Spinal cord (tissue), 10 donors: ENCODE measurements at places on chromosomes 4 and X. TPM values are rescaled to one million over a fixed set of nuclear protein-coding genes. Genes with fewer than 3 reads are reported as not detected.

DNA sequence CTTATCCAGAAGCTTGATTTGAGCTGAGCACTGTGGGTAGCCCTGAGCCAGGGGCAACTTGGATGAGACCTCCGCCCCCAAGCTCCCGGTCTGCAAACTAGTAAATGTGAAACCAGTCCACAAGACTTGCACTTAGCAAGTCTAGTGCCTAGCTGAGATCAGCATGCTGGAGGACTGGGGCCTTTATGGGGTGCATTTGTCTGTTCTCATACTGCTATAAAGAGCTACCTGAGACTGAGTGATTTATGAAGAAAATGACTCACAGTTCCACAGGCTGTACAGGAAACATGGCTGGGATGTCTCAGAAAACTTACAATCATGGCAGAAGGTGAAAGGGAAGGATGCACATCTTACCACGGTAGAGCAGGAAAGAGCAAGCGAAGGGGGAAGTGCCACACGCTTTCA, 42.1 kb upstream of the HOPX start:
- DNase-seq: no peak

INTS12 gene
- 24.5 TPM for total RNA-seq

ARMCX2 gene
- 77.9 TPM for total RNA-seq

- peak; percentile 97 for DNase-seq
Measured at GRCh38 chr4:159487284-159487747, 384.4 kb downstream of the RAPGEF2 start.

- no peak for DNase-seq
Measured at GRCh38 chr4:145290955-145291354, 110.6 kb upstream of the OTUD4 start.

CNKSR2 gene
- total RNA-seq: 37.0 TPM

GRIA3 gene
- total RNA-seq: 22.3 TPM

OSTC gene
- total RNA-seq: 101 TPM

DNA sequence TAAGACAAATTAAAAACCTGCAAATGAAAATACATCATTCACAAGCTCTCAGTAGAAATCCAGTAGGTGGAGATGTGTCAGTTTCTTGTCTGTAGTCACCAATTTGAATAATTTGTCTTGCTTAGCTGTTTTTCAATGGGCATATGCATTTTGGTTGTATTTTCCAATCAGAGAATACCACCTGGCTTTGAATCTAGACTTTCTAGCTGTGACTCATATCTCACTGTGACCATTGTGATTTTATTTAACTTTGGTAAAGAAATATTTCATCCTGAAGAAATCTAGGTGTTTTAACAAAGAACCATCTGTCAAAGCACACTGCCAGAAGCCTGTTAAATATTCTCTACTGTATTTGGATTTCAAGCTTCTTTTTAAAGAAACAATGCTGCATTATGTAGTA, 1650.6 kb upstream of the IGFBP7 start:
- peak; percentile 50 for DNase-seq

DNA sequence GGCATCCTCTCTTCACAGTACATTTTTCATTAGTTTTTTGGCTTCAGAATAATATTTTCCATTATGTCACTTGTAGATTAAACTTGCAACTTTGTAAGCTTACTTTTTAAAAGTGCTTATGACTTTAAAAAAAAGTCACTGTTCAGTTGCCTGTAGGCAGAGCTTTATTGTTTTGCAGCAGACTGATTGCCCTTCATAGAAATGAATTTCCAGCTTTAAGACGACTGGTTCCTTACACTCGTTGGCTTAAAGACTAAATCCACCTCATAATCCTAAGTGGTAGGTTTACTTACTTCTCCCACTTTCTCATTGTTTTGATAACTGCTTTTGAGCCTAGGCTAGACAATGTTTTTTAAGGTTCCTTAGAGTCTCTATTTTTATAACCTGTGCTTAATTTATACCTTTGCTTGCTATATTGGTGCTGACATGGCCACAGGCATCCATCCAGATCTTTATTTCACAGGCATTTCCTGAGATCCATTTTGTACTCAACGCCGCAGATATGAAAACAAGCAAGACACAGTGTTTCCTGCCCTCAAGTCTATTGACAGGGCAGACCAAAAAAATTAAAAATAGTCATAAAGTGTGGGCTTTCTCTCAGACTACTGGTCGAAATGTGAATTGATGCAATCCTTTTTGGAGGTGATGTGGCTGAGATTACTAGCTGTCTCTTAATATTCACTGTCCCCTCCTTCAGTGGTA, 12.6 kb upstream of the IL13RA2 start:
- DNase-seq: no peak

GLUD2 gene
- 5.6 TPM for total RNA-seq

- DNase-seq: peak; percentile 66
Measured at GRCh38 chr4:175827516-175827915, 15.5 kb upstream of the GPM6A start.

DNA sequence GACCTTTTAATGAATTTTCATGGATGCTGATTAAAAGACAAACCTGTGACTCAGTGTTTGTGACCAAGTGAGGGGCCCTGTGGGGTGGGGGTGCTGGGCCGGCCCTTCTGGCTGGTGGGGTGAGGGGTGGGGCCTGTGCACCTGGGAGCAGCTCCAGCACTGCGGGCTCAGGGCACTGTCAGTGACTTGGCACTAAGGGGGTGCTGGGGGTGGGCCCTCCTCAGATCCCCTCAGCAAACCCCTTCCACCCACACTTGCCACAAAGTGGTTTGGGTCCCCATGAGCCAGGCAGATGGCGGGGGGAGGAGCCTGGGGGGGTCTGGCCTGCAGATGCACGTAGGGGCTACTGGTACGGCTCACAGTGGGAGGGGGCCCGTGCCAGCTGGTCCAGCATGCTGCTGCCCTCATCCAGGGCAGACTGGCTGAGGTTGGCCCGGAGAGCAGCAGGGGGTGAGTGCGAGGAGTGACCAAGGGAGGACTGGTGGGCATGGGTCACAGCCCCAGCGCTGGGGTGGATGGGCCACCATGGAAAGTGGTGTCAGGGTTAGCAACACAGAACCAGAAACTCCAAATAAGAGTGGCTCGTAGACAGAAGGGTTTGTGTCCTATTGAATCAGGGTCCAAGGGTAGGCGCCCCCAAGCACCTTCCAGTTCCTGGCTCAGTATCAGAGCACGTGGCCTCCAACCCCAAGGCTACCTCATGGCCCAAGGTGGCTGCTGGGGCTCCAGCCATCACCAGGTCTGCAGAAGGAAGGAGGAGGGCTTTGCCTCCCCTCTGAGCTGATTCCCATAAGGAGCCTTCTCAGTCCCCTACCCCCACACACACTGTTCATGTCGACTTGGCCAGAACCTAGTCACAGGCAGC, 10.1 kb downstream of the NKX1-1 start:
- DNase-seq: no peak

DNA sequence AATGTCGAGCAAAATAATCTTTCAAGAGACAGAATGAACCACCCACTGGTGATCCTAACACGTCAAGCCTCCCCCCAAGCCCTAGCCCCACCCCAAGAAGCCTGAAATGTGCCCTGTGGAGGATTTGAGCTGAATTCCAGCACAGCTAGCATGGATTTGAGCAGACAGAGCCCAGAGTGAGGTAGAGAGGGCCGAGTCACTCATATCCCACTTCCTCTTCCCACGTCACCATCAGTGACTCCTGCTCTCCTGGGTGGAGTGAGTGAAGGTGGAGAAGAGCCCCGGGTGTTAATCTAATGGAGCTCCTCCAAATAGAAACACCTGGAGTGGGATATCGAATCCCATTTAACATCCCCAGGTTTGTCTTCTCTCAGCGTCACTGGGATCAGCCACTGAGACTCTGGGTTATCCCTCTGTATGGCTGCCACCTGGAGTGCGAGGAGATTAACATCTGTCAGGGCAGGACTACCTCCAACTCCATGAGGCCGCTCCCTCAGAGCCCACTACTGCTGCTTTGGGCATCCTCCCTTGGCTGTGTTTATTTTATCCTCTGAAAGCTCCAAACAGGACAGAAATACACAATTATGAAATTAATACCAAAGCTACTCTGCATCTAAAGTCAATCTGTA, 136.6 kb downstream of the NWD2 start:
- DNase-seq: no peak

NLGN3 gene
- total RNA-seq: 34.4 TPM

- DNase-seq: no peak
Measured at GRCh38 chrX:41689711-41690110, 938 bp downstream of the GPR34 start.

PDLIM3 gene
- total RNA-seq: 56.9 TPM

DNA sequence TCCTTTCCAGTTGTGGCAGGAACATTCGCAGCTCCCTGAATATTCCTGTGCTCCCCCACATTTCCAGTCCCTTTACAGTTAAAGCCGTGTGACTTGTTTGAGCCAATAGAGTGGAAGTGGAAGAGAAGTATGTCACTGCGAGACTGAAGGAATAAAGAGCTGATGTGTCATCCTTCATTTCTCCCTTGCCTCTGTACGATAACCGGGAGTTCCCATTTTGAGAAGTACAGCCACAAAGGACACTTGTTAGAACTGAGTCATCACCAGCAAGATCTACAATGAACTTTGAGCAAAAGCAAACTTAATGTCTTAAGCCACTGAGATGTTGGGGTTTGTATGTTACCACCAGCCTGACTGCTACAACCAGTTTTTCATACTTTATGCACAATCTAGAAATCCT, 92.3 kb downstream of the SPRY1 start:
- DNase-seq: no peak

DNA sequence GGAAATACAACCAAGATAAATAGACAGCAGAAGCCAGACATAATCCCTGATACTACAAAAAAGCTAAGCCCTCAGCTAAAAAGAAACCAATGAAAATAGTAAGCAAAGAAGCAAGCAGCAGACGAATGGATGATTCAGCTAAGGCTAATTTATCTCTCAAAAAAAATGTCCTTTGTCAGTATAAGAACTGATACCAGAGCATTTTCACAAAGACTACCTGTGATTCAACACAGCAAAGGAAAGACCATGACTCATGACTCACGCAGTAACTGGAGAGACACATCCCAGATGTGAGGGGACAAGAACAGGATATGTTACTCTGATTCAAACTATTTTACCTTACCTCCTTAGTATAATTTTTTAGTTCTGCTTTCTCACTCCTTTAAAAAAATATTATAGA, 22.7 kb upstream of the TMPRSS11F start:
- DNase-seq: no peak

- no peak for DNase-seq
Measured at GRCh38 chr4:17164666-17165065, 266.2 kb upstream of the LDB2 start.

DNA sequence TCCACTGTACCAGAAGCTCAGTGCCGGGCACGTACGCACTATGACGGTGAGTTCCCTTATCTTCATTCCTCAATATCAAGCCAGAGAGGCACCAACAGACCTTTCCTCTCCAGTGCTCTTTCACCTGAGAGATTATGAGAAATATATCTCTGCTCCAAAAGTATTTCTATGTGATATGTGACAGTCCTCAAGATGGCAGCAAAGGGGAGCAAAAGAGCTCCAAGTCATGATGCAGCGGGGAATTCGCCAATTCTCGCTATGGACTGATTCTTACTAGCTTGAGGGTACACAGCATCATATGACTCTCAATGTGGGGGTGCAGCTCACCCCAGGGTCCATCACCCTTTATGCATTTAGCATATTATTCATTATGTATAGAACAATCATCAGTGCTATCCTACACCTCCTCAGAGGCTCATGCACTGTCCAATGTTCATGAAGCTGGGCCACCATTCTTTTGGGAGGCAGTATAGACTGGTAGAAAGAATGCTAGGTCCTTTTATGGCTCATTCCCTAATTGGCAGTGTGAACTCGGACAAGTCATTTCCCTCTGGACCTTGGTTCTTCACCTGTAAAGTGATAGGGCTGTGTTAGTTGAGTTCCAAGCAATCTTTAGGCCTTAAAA, 12.8 kb upstream of the IQSEC2 start:
- DNase-seq: no peak

DNA sequence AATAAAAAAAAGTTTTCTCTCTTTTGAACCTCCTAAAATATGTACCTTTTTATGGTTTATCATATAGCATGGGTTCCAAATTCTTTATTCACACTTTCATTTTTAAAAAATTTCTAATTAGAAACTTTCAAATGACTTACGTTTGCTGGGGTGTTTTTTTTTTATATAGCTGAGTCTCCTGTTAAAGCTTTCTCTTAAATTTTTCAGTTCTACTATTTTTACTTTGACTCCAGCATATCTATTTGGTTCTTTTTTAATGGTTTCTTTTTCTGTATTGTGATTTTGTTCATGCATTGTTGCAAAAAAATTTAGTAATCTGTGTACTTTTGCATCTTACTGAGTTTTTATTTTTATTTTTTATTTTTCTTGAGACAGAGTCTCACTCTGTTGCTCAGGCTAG, 22.3 kb downstream of the ZNF718 start:
- DNase-seq: no peak

GRCh38 chr4:90281541-90282355, 154.6 kb downstream of the CCSER1 start:
- no peak for DNase-seq

GRCh38 chrX:119895843-119896326, at the start of gene AKAP14:
AKAP14 (plus strand) TSS chrX:119895893; CDS start chrX:119903224, 7,331 bp downstream.
- no peak for DNase-seq

DNA sequence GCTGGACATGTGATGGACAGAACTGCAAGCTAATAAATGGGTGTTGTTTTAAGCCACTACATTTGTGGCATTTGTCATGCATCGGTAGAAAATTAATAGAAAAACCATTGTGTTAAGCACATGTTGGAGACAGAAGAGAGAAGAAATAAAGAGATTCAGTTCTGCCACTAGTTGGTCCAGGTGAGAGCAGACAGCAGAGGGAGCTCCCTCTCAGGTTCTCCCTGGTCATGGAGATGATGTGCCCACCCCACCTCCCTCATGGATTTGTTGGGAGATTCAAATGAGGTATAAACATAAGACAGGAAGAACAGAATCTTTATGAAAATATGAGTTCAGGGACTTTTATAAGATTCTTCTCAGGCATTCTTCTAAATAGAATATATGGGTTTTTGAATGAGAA, 36.8 kb upstream of the OCIAD2 start:
- DNase-seq: no peak

DNA sequence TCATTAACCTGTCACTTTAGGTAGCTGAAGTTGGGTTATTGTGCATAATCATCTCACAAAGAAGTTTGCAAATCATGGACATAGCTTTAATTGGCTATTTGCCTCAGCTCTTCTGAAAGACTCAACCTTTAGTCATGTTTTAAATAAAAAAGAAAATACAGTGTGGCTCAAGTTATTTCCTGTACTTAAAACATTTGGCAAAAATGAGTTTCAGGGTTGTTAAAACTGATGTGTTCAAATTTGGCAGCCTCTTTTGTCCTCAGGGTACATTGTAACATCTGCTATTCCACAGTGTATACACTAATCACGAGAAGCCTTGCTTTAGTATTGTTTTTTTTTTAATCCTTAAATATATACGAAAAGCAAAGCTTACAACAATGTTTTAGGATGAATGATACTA, 31.5 kb upstream of the HPGD start:
- DNase-seq: peak; percentile 15
